ENCODE measurements at places on chromosomes 7 and 10. TPM values are rescaled to one million over a fixed set of nuclear protein-coding genes. Genes with fewer than 3 reads are reported as not detected.

GRCh38 chr7:102279537-102280400, 6.9 kb upstream of the SH2B2 start:
- no peak for DNase-seq

DNA sequence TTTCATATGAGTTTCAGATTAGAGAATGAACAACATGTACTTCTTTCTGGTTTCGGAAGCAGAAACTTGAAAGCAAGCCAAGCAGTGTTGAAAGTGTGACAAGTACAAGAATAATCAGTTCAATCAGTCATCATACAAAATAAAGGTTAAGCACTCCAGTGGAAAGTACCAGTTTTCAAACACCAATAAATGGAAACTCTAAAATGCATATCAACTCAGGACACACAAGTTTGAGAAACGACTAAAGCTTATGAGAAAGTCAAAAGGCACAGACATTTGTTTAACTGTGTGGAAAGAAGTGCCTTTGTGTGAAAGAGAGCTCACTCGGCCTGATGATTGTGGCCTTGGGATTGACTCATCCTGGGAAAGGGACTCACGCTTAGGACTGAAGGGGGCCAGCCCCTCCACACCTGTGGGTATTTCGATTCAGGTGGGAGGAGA, 60.6 kb upstream of the AKR1C1 start:
- peak; percentile 59 for DNase-seq

DNA sequence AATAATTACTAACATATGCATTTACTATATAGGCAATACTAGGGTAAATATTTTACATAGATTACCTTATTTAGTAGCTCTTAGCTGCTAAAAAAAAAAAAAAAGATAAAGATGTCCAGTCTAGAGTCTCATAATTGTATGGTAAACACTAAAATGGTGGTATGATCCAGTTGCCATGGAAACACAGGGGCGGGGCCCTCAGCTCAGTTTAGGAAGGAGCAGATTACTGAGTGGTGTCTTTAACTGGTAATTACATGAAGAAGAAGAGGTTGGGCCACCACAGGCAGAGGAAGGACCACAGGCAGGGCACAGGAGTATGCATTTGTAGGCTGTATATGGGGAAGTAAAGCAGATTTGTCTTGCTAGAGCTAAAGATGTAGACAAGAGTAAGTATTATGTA, 43.7 kb downstream of the ITGB8 start:
- no peak for DNase-seq

The SPDYE1 gene
- total RNA-seq: not detected

The TRPV5 gene
- total RNA-seq: not detected

DNA sequence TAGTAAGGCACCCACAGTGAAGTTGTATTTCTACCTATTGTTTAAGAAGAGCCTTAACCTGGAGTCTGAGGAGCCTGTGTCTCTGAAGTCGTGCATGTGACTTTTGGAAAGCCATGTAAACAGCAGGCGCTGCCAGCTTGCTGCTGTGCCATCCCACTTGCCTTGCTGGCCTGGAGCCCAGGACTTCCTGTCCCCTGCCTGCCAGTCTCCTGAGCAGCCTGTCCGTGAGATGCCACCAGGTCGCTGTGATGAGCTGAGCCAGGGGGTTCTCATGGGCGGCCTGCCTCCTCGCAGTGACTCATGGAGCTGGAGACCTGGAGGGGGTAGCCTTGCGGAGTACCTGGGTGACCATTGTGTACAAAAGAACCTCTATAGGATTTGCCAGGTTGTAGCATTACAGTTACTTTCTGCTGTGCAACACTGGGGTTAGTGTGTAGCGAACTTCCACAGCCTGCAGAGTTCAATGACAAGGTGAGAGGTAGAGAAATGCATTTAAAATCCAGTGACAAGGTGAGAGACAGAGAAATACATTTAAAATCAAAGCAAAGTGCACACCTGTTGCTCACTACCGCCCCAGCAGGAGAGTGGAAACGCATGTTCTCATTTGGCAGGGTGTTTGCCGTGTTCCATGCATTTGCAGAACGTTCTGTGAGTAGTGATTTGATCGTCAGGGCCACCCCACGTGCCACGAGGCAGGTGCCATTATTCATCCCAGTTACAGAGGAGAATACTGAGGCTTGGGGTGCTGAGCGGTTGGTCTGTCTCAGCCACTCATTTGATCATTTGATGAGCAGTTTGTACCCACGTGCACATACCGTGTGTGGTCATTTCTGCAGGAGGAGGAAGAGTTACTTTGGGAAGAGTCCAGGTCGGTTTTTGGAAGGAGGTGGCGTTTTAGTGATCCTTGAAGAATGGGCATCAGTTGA, 36.6 kb upstream of the BHLHA15 start:
- DNase-seq: no peak

DNA sequence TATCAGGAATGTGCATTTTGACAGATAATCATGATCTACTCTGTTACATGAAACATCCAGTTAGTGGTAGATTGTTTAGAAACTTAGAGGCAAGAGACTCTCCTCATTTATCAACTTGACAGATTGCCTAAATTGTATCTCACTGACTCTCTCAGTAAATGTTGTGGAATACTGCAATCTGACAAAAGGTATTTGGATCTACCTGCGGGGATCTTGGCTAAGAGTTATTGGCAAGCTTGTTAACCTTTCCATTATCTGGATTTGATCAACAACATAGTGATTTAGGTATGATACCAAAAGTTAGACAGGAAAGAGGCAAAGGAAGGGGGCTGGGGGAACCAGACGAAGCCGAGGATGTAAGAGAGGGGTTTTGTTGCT, 2.0 kb downstream of the VSTM2A start:
- DNase-seq: no peak

DNA sequence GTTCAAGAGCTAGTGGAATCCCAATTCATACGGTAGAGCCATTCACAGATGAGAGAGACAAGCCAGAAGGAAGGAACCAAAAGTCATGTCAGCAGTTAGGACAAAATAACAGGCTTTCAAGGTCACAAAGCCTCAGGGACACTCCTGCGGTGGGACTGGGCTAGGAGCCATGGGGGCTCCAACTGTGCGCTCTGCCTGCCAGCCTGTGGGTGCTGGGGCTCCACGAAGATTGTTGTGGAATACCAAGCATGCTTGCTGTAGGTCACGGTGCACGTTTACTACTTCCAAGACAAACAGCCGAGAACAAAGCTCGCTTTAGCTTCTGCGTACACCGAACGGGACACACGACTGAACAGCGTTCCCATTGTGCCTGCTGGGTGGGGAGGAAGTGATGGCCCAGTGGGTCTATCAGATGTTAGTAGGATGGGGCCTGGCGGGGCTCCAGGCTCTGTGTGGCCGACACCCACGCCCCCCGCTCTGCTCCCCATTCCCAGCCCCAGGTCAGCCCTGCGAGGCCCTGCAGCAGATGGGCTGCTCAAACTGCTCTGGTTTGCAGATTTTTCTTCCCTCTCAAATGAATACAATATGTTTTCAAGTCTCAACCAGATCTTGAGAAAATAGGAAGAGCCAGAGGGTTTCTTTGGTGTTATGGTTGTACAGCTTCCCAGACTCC, 158.9 kb downstream of the EGFR start:
- DNase-seq: no peak

DNA sequence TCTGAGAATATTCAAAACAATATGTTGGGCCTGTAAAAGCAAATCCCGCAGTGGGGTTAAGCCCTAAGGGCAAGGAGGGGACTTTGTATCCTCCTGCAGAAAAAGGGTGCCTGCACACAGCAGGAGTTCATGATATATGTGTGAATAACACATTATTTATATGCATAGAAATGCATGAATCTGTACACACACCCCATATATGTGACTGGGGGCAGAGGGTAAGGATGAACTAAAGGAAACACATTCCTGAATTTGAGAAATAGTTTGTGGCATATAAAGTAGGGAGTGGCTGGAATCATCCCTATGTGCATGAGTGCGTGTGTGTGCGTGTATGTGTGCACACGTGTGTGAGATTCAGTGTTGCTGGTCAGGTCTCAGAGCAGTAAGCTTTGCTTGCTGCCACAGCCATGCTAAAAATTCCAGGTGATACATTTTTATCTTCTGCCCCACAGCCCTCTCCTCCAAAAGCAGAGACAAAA, 18.9 kb downstream of the ENO4 start:
- DNase-seq: no peak

- no peak for DNase-seq
These were observed 91.5 kb downstream of the KMT2C start for GRCh38 chr7:152344253-152344652.

DNA sequence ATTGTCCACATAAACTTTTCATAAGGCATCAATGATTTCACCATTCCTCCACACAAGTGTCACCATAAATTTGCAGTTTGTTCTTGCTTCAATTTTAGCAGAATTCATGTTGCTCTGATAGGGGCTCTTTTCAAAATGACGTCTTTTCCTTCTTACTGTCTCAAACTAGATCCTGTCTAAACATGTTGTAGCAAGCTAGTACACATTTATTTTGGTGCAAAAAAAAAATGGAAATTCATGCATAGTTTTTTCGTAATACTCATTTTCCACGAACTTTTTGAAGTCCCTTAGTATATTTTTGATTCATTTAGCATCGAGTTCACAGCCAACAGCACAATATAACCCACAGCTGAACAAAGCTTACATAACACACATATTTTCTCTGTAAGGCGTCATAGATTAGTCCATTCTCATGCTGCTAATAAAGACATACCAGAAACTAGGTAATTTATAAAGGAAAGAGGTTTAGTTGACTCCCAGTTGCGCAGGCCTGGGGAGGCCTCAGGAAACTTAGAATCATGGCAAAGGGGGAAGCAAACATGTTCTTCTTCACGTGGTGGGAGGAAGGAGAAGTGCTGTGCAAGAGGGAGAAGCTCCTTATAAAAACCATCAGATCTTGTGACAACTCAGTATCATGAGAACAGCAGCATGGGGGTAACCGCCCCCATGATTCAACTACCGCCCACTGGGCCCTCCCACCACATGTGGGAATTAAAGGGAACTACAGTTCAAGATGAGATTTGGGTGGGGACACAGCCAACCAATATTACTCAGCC, 301.5 kb downstream of the CCDC3 start:
- no peak for DNase-seq

DNA sequence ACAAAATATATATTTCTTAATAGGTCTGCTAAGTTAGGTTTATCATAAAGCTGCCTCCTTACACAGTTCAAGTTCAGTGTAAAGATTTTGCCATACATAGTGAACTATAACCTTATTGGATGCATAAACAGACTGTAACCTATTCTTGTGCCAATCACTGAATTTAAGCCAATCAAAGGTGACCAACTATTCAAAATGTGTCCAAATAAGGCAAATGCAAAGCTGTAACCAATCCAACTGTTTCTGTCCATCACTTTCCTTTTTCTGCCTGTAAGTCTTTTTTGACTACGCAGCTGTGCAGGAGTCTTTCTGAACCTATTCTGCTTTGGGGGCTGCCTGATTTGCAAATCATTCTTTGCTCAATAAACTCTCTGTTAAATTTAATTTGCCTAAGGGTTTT, 11.6 kb upstream of the DNMBP start:
- no peak for DNase-seq

GRCh38 chr7:112546723-112547513, 66.1 kb downstream of the LSMEM1 start:
- no peak for DNase-seq

DNA sequence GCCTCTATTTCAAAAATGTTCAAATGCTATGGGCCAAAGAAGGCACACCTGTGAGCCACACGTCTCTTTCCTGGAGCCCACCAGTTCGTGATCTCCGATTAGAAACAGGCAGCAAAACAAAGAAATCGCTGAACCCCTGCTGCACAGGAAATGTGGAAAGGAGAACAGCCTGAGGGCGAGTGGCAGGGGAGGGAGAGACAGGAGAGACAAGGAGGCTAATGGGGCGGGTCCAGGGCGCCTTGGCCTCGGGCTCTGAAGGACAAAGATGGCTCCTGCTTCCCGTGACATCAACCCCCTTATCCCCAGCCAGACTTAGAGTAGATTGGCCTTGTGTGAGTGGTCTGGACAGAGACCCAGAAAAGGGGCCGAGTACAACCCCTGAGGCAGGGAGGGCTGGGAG, 62.4 kb upstream of the DOCK1 start:
- DNase-seq: no peak

DNA sequence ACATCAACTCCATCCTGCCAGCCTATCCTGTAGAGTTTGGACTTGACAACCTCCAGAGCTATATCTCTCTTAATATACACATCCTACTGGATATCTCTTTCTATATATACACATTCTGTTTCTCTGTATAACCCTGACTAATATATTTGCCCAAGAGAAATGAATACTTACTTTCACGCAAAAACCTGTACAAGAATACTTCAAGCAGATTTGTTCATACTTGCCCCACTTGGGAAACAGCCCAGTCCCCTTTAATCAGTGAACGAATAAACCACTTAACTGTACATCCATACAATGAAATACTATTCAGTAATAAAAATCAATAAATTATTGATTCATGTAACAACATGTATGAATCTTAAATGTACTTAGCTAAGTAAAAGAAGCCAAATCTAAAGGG, 251.1 kb upstream of the PHYHIPL start:
- no peak for DNase-seq

The GTPBP10 gene
- total RNA-seq: 22.7 TPM

GRCh38 chr10:78215645-78216044, 182.0 kb downstream of the RPS24 start:
- DNase-seq: no peak

DNA sequence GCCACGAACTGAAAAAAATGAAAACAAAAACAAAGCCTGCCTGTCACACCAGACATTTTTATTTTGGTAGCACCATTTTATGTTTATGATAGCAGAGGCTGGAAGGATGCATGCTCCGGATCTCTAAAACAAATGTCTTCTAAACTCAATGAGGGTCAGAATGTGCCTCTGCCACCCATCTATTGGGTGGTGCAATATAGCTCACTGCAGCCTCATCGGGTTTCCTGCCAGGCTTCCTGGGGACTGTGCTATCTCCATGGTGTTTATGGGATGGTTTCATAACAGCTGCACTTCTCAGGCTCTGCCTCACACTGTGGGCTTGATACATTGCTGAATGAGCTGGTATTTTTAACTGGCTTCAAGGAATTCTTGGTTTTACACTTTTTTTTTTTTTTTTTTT, 94.4 kb downstream of the ITIH5 start:
- DNase-seq: no peak

- DNase-seq: no peak
These were observed 8.4 kb downstream of the TBRG4 start for GRCh38 chr7:45102785-45103712.

The CPEB3 gene
- total RNA-seq: 1.8 TPM

The FGF8 gene
- not detected for total RNA-seq

- no peak for DNase-seq
These were observed 7.3 kb upstream of the FOXL3 start for GRCh38 chr7:282621-283020.

DNA sequence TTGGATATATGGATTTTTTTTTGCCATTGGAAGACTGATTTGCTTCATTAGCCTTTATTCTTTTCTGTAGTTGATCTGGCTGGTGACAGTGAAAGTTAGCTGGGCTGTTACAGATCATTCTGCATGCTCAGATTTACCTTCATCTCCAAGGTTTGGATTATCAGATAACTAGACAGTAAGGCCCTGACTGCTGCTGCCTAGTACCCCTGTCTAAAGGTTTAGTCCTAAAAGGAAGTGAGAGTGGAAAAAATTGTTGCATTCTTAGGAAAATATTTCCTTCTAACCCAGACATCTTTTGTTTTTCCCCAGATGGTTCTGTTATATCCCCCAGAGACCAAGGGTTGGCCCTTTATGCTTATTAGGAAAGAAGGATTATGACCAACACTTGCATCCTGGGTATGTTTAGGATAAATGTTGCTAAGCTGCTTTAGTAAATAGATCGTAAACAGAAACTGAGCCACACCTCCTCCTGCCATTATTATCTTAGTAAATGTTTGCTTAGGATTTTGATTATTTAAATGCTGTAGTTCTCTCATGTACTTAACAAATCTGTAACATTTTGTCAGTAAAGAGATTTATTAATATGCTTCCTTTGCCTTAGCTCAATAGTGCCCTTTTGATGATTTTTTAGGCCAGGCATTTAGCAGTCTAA, 44.4 kb downstream of the MCU start:
- DNase-seq: peak; percentile 53

The NEBL gene
- 3.3 TPM for total RNA-seq
